ENCODE measurements at places on chromosomes 1 and 21.

DNA sequence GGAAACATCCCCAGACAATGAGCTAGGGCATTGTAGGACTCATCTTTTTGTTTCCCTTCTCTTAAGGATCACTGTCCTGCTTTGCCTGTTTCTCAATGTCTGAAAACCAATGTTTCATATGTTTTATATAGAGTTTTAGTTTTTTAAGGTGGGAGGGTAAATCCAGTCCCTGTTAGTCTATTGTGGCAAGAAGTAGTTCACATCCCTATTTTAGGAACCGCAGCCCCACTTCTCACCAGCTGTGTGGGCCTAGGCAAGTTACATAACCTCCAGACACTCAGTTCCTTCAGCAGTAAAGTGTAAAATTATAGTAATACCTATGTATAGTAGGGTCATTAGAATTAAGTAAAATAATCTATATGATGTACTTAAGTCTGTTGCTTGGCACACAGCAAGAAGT is 105.8 kb upstream of the WLS start:
- DNase-seq, result no peak

GRCh38 chr1:181170194-181170593 is 81.7 kb downstream of the IER5 start:
- DNase-seq, result no peak

- DNase-seq, result no peak
Measured at GRCh38 chr1:165562571-165562970, 18.8 kb downstream of the LRRC52 start.

DNA sequence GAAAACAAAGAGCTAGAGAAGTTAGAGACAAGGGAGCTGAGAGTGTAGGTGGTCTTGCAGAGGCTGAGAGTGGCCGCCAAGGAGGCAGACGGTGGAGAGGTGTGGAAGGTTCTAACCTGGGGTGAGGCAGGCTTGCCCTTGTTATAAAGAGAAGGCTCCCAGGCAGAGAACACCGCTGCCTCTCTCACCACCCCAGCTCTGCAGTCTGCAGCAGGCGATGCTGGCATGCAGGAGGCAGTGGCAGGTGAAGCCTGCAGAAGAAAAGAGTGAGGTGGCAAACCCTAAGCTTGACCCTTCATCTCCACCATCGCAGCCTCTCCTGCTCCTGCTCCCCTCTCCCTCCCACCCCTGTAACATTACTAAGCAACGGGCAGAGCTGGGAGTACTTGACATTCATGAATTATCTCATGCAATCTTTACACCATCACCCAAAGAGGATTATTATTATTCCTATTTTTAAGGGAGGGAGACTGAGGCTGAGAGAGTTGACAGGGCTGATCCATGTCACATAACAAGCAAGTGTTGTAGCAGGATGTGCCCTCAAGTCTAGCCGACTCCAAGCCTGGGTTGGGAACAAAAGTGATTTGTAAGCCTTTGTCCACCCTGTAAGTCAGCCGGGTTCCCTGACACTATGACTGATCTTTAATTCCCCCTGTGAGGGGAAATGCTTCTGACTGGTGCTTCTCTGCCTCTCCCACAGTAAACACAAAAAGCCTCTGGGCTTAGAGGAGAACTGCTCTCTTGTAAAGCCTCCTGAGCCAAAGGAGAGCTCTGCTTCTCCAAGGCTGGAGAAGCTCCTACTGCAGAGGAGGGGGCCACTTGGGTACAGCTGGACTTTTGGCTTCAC is 36.1 kb downstream of the KANK4 start:
- no peak for DNase-seq

GRCh38 chr1:85550784-85551516 is 29.6 kb upstream of the CCN1 start:
- no peak for DNase-seq

DNA sequence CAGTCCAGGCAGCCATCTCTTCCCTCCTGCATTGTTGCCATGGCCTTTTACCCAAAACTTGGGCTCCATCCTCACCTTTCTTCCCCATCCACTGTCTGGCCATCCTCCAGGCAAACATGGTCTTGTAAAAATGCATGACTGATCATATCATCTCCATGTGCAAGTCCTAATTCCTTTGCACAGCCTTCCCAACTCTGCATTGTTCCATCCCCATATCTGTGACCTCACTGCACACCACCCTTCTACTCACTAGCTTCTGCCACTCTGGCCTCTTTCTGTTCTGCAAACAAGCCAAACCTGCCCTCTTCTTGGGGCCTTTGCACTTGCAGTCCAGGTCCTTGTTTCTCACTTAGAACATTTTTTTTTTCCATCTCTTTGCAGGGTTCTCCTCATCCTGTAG is 230.1 kb upstream of the GJB5 start:
- no peak for DNase-seq

GRCh38 chr1:114082304-114082630 is 71.4 kb downstream of the SYT6 start:
- no peak for DNase-seq

DNA sequence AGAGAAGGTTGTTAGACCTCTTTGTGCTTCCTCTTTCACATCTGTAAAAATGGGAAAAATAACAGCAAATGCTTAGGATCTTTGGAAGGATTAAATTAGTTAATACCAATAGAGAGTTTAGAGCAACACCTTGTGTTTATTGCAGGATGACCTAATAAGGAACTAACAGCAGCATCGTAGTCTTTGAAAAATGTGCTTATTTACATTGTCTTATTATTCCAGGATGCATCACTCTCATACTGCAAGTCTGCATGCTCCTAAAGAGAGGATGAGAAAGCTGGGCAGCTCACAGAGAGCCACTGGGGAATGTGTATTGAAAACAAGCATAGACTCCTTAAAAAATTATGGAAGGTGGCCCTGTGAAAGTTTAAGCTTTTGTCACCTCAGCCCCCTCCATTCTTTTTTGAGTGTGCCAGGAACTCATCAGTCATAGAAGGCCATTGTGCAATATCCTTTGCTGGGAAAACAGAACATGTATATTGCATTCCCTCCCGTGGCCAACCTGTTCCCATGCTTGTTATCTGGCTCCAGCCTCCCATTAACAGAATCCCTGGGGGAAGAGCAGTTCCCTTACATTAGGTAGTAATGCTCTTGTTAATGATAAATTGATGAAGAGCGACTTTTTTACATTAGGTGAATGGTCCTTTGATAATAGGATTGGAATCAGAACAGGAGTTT is 180.7 kb downstream of the ZNF326 start:
- no peak for DNase-seq

DNA sequence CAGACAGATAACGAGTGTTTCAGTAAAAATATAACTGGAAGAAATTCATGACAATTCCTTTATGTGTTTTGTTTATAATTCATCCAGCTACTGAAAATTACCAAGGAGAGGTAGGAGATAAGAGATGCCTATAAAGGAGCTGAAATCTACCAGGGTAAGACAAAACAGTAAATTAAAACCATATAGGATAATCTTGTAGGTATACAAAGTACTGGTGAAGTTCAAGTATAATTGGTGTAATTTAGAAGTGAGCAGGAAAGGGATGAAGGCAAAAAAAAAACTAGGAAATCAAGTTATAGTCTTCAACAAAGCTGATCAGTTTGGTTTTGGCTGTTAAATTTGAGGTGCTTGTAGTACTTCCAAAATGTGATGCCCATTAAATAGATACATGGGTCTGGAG is 1.2 kb upstream of the WARS2 start:
- no peak for DNase-seq

DNA sequence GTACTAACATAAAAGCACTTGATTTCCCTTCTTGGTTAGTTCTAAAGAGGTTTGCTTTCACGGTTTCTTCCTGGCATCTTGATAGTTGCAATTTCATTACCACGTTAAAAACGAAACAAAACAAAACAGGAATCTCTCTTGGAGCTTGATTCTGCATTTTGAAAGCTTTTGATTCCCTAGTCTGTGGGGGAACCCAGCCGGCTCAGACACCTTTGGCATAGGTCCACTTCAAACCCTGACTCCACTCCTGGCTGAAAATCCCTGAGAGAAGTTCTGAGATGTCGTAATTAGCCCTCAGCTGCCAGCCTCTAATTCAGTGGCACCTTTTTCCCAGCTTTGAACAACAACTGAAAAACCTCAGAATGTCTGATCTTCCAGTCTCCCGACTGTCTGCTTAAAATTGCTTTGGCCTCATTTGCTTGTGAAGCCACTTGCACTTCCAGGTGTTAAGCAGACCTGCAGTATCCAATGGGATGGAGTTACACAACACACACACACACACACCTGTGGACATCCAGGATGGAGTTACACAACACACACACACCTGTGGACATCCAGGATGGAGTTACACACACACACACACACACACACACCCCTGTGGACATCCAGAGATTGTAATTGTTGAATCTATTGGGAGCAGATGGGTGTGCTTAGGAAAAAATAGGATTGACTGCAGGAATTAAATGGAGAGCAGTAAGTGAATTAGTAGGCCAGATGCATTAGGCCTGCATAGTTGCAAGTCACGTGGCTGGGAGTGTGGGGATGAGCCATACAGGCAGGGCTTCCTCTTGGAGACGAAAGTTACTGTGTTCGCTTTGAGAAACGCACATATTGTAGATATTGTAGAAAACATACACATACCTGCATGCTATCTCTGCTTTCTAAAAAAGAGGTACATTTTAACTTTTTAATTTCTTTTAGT is 285.6 kb upstream of the FMN2 start:
- DNase-seq, result no peak

GRCh38 chr1:94679332-94680038 is 137.9 kb upstream of the F3 start:
- DNase-seq, result no peak

DNA sequence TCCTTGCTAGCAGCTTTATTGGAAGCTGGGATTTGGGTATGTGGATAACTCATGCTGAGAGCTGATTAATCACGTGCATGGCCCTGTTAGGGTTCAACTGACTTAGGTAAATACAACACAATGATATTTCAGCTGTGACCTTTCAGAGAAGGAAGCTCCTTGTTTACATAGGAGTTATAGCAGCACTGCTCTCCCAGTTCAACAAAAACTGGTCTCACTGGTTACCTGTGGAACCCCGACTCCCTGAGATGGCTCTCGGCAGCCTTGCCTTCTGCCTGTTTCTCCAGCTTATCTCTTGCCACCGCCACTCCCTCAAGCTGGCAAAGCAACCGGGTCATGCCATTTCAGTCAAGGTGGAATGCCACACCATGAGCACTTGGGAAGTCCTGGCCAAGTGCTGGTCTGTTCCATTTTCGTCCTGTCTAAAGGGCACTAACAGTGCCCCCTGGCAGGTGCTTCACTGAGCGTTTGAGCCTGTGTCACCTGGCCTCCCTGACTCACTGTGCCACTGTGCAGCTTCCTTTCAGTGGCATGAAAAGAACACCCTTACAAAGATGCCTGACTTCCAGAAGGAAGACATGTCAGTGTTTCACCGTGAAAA is 31.6 kb downstream of the DOP1B start:
- no peak for DNase-seq

DNA sequence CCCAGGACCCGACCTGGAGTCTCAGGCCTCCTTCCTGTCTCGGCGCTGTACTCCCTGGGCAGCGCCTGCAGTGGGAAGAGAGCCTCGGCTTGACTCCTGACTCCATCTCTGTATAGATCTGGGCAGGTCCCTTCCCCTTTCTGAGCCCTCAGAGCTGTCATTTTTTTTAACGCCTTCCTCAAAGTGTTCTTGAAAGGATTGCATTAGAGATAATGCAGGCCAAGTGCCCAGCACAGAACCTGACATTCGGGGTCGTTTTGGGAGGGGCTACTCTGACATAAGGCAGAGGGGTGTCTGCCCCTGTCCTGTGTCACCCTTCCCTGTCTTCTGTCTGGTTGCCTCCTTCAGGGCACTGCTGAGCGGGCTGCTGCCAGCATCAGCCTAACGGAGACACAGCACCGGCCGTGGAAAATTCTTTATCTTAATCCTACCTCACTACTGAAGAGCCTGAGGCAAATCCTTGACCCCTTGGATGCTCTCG is 271.6 kb downstream of the TRABD2B start:
- DNase-seq, result no peak

DNA sequence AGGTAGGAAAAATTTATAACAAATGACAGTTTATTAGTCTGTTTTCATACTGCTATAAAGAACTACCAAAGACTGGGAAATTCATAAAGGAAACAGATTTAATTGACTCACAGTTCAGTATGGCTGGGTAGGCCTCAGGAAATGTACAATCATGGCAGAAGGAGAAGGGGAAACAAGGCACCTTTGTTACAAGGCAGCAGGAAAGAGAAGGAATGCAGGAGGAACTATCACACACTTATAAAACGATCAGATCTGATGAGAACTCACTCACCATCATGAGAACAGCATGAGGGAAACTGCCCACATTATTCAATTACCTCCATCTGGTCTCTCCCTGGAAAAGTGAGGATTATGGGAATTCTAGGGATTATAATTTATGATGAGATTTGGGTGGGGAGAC is 61.3 kb downstream of the ASB17 start:
- DNase-seq, result no peak
